ENCODE measurements at places on chromosomes 4 and X.

DNA sequence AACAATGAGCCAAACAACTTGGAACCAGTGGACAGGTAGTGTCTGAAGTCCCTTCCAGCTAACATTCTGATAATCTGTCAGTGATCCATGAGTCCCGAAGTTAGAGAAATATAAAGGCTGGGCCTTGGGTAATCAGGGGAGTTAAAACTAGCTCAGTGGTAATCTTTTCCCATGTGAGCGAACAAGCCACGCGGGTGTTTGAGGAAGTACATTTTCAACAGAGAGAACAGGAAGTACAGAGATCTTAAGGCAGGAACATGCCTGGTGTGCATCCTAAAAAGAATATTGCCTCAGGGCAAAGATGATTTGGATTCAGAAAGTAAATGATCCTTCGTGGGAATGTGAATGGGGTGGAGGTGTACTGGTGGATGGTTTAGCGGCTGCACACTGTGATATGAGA is 42.9 kb downstream of the FNIP2 start:
- DNase-seq: no peak

- DNase-seq: peak; percentile 50
Observed at GRCh38 chr4:153115322-153116290, 88.6 kb upstream of the TRIM2 start.

- DNase-seq: no peak
Observed at GRCh38 chr4:113811359-113811758, 49.8 kb upstream of the CAMK2D start.

- no peak for DNase-seq
Observed at GRCh38 chrX:154051201-154051810, 31.6 kb upstream of the IRAK1 start.

- no peak for DNase-seq
Observed at GRCh38 chrX:104195489-104196084, 29.3 kb downstream of the FAM199X start.

- no peak for DNase-seq
Observed at GRCh38 chrX:108029928-108030711, 14.7 kb upstream of the VSIG1 start.

- no peak for DNase-seq
Observed at GRCh38 chrX:24298191-24298590, 15.7 kb downstream of the SUPT20HL2 start.

DNA sequence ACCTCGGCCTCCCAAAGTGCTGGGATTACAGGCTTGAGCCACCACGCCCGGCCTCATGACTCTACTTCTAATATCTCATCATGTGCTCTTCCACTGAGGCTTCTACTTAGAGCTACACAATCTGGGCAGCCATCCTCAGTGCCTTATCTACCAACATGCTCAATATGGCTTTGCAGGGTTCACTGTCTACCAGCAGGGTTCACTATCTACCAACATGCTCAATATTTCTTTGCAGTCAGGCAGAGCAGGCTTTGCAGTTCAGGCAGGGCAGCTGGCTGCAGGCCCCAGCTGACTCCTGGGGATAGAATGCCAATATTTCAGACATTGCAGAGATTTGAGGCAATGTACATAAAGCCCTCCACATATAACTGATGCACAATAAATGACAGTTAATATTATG is 47.5 kb downstream of the PKD2 start:
- DNase-seq: peak; percentile 3

GRCh38 chr4:55830048-55830447 is 10.5 kb downstream of the EXOC1L start:
- no peak for DNase-seq

DNA sequence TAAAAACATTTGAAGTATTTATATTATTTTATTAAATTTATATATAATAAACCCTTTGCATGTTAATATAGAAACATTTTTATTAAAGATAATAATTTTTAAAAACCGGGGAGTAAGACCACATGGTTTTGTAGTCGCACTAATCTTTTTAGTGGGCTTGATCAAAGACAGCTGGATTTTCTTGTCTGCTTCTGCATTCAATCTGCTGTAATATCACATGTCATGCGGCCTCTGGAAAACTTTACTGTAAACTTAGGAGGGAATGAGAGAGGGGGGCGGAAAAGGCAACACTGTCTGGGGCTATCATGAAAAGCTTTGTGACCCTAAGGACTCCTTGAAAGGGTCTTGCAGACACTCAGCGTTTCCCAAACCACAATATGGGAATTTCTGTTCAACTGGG is 62.8 kb upstream of the NLGN4X start:
- no peak for DNase-seq

- no peak for DNase-seq
Observed at GRCh38 chr4:147104768-147105167, 159.1 kb upstream of the TTC29 start.

GRCh38 chr4:174135936-174136406 is 147.5 kb downstream of the FBXO8 start:
- DNase-seq: no peak

- DNase-seq: no peak
Observed at GRCh38 chr4:133484287-133484686, 335.2 kb downstream of the PCDH10 start.

DNA sequence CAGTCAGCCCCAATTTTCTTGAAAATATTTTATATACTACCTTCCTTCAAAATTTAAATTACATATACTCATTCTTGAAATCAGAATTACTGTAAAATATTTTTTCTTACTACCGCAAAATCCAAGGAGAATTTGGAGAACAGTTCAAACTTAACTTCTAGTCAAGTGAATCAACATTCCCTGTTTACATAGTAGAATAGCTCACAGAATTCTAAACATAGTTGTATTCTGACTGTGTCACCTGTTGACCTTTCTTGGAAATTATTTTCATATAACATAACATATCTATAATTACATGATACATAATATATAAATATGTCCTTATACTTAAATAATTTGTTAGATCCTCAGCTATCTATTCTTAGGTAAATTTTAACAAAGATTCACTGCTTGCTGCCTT is 31.0 kb upstream of the FGF5 start:
- DNase-seq: no peak

- DNase-seq: no peak
Observed at GRCh38 chr4:47705326-47705981, 132.4 kb downstream of the CORIN start.

DNA sequence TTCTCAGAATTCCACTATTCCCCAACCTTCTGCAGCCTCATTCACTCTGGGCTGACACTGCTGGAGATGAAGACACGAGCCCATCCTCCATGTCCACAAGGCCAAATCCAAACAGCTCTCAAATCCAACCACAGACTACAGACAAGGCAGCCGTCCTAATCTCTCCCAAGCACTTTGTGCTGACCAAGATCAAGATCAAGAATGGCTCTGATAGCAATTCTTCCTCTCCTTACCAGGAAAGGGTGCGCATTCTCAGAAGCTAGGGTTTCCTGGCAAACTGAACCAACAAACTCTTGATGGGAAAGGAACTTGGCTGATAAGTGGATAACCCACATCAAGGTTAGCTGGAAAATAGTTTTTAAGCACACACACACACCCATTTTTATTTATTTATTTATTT is 26.5 kb downstream of the RELL1 start:
- no peak for DNase-seq

- no peak for DNase-seq
Observed at GRCh38 chr4:145293658-145294057, 113.3 kb upstream of the OTUD4 start.

- no peak for DNase-seq
Observed at GRCh38 chr4:39730072-39730471, 32.1 kb downstream of the UBE2K start.

DNA sequence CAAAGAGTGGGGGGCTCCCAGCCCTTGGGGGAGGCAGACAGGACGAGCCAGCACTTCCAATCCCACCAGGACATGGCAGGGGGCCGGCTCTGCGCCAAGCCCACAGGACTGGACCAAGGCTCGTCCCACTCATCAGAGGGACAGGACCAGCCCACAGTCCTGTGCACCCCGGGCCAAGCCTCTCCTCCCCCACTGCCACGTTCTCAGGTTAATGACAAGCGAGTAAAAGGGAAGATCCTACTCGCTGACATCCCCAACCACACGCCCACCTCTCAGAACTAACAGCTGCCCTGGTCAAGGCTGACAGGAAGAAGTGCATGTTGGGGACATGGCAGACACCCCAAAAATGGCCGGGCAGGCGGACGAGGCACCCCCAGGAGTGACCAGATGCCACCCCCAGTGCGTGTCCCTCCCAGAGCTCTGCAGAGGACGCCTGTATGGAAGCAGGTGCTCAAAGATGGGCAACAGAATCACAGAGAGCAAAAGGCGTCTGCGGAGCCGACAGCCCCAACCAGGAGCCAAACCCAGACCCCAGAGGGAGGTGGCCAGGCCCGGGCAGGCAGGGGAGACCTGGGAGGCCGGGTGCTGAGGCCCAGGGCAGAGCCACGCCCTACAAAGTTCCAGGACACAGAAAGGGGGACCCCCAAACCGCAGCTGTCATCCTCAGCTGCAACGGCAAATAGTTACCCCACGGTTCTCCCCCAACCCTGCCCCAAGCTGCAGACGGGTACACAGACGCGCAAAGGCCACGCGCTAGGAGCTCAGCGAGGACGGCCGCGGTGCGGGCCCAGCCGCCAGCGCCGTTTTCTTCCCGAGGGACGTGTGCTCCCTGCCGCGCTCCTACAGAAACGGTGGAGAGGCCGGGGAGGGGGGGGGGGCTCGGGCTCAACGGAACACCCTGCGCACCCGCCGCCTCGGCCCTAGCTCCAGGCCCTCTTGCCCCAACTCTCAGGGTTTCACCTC is 1.7 kb downstream of the CTBP1 start:
- no peak for DNase-seq

GRCh38 chr4:22695029-22695428 is 2.3 kb downstream of the GBA3 start:
- DNase-seq: no peak

DNA sequence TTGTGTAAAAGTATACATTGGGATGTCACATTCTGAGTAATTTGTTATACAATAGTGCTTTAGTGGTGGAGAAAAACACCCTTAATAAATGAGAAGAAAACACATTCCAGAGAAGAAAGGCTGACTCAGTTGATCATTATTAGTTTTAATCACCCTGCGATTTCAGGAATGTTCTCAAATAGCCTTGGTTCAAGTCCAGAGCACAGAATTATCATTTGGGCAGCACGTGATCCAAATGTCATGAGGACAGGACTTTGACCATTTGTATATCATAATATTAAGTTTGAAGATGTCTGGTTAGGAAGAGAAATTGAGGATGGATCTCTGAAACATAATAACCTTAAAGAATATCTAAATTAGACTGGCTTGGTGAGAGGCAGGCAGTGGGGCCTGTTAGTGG is 1434.3 kb upstream of the TENM3 start:
- no peak for DNase-seq

GRCh38 chr4:184288451-184289178 is 70.9 kb upstream of the ENPP6 start:
- DNase-seq: no peak

GRCh38 chrX:11430271-11430670 is 137.1 kb downstream of the AMELX start:
- no peak for DNase-seq

- no peak for DNase-seq
Observed at GRCh38 chr4:160709546-160709945, 1454.3 kb downstream of the FSTL5 start.

- no peak for DNase-seq
Observed at GRCh38 chr4:112182604-112183003, 37.4 kb downstream of the FAM241A start.

- DNase-seq: no peak
Observed at GRCh38 chr4:38775326-38775725, 7.5 kb downstream of the TLR10 start.

GRCh38 chrX:140432346-140433175 is 72.3 kb downstream of the SOX3 start:
- DNase-seq: no peak

DNA sequence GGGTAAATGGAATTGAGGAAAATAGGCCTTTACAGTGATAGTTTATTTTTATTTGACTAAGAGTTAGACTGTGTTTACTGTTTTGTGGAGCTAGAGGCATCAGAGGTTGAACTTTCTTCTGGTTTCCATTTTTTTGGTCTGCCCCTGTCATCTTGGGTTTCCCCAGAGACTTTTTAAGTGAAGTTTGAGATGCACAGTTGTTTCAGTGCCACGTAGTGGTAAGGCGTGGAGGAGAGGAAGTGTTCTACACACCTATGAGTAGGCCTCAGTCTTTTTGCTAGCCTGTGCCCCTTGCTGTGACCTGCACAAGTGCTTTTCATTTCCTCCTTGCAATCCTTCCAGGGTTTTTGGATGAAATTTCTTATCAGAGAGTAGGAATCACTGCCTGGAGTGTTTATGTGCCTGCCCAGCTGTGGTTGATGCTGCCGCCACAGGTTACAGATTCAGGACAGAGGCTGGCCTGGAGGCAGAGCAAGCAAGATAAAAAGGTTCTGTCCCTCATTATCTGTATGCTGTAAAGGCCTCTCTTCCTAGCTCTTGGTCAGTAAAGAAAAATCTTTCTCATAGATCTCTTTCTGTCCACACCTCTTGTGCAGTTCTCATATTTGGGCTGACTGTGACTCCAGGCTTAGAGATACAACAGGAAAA is 12.5 kb upstream of the HSFX4 start:
- no peak for DNase-seq

DNA sequence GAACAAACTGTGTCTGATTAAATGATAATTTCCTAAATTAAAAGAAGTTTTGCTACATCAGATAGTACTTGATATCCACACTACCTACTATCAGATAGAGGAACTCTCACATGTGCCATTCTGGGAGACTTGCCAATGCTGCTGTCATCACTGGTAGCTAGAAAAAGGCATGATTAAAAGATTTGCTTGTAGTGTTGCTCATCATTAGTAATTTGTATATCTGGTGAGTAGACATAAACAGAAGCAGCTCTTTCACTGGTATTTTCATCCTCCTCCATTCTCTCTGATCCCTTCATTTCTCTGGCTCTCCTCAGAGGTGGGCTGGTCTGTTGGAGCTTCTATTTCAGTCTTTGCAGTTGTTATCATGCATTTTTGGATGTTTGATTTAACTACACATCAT is 56.0 kb downstream of the SPRY1 start:
- DNase-seq: peak; percentile 31

- peak; percentile 17 for DNase-seq
Observed at GRCh38 chr4:17112292-17112659, 213.8 kb upstream of the LDB2 start.

DNA sequence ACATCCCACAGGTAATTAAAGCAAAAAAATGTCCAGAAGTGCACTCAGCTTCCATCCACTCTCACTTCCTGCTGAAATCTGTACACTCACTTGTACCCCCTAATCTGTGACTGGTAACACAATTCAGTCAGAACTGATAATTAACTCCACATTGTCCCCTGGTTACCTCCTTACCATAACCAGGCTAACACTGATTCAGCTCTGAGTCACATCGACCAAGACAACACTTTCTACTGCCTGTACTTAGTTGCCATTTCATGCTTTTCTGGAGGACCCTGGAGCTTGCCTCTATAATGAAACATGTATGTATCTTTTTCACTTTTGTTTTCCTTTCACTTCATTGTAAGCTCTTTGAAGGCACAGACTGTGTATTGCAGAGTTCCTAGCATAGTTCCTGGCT is 130.9 kb upstream of the GABRG1 start:
- DNase-seq: no peak

Measured in HS-27A (cell line).